GM13977 (cell line): ENCODE measurements at places on chromosomes 2 and 18.
A peak's percentile ranks its signal among the peaks of the same experiment; 100 is the strongest.

GRCh38 chr2:119873350-119874315, 113.9 kb downstream of the PTPN4 start:
- DNase-seq, result no peak

DNA sequence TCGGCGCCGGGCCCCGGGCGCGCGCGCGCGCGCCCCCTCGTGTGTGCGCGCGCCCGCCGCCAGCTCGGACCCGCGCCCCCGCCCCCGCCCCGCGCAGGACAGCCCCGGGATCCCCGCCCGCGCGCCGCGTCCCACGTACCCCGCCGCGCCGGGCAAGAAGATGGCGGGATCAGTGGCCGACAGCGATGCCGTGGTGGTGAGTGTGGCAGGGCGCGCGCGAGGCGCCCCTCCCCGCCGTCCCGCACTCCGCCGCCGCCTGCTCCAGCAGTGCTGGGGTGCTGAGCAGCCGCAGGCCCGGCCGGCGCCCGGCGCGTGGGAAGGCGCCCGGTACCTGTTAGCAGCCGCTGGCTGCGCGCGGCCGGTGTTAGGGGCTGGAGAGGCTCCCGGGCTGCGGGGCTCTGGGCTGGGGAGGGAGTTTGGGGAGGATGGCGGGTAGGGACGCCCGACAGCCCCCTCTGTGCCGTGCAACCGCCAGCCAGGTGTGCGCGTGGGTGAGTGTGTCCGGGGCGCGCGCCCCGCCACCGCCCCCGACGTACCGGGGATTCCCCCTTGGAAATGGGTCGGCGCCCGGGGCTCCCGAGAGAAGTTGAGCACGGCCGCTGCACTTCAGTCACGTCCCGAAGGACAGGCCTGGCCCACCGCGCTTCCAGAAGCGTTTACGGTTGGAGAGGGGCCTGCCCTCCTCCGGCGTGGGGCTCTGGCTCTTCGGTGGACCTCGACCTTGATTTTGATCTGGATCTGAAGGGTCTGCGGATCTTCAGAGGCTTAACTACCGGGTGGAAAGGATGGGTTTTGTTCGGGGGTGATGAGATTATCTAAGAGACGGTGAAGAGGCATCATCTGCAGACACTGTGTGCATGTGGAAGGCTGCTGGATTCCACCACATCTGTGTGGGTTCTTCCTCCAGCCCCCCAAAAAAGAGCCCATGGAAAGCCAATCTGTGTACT, 697 bp downstream of the LGALSL start:
- DNase-seq, result peak; percentile 90

DNA sequence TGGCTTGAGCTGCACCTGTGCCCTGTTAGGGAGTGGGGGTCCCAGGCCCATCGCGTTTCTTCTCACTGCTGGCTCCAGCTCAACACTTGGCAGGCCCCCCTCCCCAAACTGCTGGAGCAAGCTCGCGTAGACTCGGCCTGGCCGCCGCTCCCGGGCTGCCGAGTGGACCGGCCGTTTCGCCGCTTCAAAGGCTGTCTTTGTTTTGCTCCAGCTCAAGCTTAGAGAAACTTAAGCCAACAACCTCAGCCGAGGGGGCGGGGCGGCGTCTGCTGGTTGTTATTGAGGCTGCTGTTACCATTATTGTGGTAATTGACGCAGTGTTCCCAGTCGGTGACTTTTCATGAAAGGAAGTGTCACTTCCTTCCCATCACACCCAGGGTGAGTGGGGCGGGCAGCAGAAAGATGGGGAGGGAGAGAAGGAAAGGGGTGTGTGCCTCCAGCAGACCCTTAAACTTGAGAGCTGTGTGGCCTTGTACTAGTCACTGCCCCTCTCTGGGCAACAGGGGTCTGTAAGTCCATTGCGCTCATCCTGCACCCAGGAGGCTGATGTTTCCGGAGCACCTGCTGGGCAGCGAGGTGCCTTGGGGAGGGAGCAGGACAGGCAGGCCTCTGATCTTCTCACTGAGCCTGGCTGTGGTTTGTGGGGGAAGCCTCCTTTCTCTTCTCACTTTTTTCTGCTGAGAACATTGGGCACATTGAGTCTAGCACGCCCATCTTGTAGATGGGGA, 2.1 kb downstream of the ARID5A start:
- DNase-seq, result no peak

DNA sequence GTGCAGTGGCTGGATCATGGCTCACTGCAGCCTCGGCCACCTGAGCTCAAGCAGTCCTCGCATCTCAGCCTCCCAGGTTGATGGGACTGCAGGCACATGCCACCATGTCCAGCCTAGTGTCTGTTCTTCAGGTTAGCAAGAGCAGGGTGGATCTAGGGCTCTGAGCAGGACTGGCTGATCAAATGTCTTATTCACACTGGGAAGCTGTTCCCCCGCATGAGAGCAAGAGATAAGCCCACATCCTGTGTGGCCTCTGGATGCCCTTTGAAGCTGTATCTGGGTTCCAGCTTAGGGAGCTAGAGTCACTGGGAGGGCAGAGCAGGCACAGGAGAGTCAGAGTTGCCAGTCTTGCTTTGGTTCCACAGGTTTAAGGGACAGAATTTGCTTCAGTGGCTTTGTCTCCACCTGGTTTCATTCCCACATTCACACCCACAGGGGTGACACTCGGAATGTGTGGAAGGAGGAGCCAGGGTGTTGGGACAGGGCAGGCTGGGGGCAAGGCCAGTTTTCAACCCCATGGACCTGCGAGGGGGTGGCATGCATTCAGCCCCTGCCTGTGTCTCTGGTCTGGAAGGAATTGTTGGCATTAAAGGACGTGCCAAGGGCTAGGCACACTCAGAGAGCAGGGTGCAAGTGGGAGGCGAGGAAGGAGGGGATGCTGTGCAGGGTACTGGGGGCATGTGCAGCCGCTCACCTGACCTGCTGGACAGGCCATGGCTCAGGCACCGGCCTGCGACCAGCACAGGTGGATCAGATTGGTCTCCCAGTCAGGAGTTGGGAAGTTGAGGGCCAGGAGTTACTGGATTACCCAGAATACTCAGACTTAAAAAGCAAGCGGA, 24.5 kb downstream of the PTPN18 start:
- DNase-seq, result no peak

- DNase-seq, result no peak
Measured at GRCh38 chr2:119645173-119645855, 33.7 kb upstream of the TMEM177 start.

GRCh38 chr18:7072593-7072992, 45.0 kb downstream of the LAMA1 start:
- no peak for DNase-seq

DNA sequence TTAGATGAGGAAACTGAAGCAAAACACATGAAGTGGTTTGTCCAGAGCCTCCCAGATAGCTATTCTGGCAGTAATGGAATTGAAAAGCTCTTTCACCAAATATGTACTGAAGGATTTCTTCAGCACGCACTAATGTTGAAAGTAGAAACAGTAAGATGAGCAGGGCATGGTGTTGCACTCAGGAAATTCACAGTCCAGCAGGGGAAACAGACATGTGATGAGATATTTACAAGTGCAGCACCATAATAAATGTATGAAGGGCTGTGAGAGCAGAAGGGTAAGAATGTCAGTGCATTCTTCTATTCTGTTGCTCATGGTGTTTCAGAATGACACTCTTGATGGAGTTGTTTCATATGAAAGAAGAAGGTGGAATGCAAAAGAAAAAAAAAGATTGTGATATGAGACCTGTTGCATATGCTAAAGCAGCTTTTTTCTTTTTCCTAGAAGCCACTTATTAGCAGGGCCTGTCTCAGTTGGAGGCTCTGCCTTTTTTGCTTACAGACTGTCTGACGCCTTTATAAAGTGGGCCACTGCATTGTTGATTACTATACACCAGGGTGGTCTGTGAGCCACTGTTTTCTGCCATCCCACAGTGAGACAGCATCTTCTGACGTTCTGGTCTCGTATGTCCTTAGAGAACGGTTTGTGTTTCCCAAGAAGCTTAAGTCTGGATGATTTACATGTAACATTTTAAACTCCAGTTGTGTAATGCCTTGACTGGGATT, 516.9 kb downstream of the ARHGAP15 start:
- no peak for DNase-seq

GRCh38 chr2:96353032-96353561, 17.5 kb downstream of the NCAPH start:
- DNase-seq, result no peak

GRCh38 chr2:235950473-235950809, 217.7 kb downstream of the GBX2 start:
- DNase-seq, result no peak

DNA sequence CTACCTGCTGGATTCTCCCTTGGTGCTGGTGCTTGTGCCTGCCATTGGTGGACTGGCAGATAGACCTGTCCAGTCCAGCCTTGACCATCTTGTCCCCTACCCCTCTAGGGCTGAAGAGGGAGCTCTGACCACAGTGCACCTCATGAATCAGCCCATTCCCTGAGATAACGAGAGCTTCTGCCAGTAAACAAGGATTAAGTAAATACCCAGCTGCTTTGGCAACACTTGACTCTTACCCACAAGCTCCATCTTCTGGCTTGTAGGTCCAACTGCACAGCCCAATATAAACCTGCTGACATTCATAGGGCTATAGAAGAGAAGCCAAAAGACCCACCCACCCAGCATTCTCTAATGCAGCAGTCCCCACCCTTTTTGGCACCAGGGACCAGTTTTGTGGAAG, 186.4 kb downstream of the PIK3C3 start:
- DNase-seq, result no peak

- DNase-seq, result no peak
Measured at GRCh38 chr2:215384710-215385109, 51.2 kb downstream of the FN1 start.

DNA sequence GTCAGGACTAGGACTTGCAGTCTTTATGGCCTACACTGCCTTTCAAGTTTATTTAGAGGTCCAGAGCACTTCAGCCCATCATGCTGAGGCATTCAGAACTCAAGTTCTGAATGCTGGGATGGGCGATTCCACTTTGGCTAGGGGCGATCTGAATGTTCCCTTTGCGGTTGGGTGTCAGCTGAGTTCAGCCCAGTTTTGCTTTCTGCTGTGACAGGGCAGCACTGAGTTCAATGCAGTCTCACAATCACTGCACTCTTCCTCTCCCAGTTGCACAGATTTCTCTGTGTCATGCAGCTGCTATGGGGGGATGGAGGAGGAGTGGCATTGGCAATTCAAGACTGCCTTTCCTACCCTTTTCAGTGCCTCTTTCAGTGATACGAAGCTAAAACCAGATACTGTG, 1232.0 kb upstream of the FAM98A start:
- no peak for DNase-seq

- DNase-seq, result no peak
Measured at GRCh38 chr2:227035711-227036367, 128.2 kb downstream of the COL4A4 start.

GRCh38 chr18:3447068-3447894, 2.7 kb upstream of the TGIF1 start:
- DNase-seq, result no peak

- no peak for DNase-seq
Measured at GRCh38 chr2:23246992-23247683, 137.8 kb upstream of the KLHL29 start.

- DNase-seq, result no peak
Measured at GRCh38 chr2:88197732-88198131, 27.6 kb downstream of the THNSL2 start.

- DNase-seq, result no peak
Measured at GRCh38 chr2:174054926-174055325, 89.8 kb upstream of the SP3 start.

GRCh38 chr2:105104208-105104731, 66.4 kb downstream of the MRPS9 start:
- no peak for DNase-seq

DNA sequence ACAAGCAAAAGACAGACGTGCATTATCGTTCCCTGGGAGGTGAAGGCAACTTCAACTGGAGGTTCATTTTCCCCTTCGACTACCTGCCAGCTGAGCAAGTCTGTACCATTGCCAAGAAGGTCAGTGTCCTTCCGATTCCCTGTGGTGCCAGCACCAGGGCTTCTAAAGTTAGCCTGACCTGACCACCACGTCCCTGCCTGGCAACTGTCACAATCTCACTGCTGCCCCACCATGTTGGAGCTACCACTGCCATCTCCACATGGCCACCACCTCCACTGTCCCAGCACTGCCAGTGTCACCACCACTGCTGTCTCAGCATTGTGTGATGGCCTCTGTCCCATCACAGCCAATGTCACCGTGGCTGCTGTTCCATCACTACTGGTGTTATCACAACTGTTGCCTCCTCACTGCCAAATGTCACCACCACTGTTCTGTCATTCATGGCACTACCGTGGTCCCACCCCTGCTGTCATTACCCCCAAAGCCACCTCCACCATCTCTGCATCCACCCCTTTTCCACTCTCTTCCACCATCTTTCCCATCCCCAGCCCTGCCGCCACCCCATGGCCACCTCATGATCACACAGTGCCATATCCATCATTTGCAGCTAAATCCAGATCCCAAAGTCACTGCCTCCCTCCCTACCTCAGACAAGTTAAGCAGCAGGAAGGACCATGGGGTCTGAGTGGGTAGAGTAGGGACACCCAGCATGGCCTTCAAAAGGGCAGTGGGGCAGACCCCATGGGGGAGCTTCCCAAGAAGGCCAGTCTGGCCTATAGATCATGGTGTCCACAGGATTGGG, 216.5 kb downstream of the DYSF start:
- DNase-seq, result no peak

DNA sequence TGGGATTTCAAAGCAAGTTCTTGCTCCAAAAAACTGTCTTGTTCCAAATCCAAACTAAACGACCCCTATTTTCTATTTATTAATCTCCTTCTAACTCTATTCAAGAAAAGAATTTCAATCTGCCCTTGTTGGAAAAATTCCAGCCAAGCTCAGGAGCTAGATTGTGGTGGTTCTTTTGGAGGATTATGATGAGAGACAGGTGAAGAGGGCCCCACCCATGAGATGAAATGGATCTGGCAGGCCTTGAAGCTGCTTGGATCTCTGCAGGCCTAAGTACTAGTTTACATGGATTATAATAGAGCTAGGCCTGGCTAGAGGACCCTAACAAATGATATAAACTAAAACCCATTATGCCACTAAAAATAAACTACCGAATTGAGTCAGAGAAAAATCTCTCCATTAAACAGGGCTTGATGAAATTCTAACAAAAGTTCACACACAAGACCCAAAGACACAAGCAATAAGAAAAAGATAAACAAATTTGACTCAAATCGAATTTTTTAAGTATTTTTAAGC, 101.6 kb downstream of the GFPT1 start:
- DNase-seq, result no peak

GRCh38 chr2:96726131-96726530, 13.7 kb downstream of the LMAN2L start:
- no peak for DNase-seq
